T-cell (primary cell): ENCODE measurements at places on chromosomes 5 and 9.
A peak's percentile ranks its signal among the peaks of the same experiment; 100 is the strongest.

GRCh38 chr9:32603914-32604852, 31.2 kb upstream of the NDUFB6 start:
- DNase-seq: no peak

- no peak for DNase-seq
Measured at GRCh38 chr5:143261748-143262392, 141.6 kb downstream of the NR3C1 start.

- DNase-seq: no peak
Measured at GRCh38 chr5:91535499-91535898, 152.4 kb upstream of the ARRDC3 start.

GRCh38 chr9:93246111-93246510, 62.2 kb downstream of the WNK2 start:
- no peak for DNase-seq

DNA sequence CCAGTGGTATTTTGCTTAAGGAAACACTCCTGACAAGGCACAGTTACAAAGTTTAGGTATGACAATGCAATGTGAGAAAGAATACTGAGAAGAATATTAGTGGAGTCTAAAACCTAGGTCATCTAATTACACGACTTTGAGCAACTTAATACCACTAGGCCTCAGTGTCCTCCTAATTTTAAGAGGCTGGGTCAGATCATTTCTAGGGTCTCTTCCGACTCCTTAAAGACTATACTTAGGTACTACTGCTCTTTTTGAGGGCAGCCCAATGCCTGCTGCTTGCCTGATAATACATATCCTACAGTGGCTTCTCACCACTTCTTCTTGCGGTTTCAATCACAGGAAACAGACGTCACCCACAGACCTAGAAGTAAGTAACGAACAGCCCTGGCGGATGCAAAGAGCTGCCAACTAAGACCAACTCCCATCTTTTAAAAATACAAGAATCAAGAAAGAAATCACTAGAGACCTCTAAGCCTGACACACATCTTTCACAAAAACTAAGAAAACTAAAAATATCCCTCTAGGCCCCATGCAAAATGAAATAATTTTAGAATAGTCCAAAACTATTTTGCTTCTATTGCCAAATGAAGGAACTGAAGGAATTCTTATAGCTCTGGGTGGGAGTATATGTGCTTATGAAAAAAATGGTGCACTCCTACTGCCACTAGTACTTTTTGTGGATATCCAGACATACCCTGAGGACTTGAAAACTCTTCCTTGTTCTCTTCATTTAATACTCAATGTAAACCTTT, 13.1 kb downstream of the DIAPH1 start:
- peak; percentile 56 for DNase-seq

GRCh38 chr9:14985419-14985818, 75.2 kb upstream of the FREM1 start:
- DNase-seq: no peak

DNA sequence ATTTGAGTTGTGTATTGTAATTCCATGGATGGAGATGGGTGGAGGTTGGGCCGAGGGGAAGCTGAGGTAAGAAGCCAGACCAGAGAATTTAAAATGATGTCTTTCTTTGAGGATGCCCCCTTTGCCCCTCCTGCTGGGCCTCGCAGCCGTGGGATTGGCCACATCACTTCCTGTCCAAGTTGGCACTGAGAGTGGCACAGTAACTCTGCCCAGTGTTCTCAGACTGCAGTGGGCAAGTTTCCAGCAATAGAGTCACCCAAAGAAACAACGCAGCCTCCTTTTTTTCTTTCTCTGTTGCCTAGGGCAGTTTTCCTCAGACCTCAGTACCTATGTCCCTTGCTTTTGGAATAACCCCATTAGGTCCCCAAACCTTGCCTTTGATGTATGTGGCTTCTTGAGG, 306.6 kb upstream of the DMRT1 start:
- no peak for DNase-seq

GRCh38 chr9:122057211-122057610, 35.9 kb downstream of the TTLL11 start:
- no peak for DNase-seq

DNA sequence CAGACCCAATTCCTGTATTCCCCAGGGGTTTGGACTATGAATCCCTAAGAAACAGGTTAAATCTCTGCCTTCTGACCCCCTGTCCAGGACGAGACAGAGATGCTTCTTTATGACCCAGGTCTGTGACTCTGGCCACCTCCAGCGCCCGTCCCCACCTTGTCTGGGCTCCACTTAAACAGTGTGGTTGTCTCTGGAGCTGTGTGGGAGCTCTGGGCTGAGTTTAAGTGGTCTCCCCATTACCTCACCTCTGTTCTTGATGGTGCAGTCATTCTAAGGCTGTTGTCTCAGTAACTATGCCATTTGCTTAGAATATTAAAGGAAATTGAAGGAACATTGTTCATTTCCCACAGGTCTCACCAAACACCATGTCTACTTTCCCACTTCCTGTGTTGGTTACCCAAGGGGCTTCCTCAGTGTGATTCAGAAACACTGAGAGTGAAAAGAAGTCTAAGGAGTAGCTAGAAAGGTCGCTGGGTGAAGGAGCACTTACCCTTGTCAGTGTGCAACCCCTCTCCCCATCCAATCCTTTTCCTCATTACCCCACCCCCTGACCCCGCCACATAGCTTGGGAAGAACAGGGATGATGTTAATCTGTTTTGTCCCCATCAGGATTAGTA, 127.8 kb upstream of the CKMT2 start:
- DNase-seq: no peak

DNA sequence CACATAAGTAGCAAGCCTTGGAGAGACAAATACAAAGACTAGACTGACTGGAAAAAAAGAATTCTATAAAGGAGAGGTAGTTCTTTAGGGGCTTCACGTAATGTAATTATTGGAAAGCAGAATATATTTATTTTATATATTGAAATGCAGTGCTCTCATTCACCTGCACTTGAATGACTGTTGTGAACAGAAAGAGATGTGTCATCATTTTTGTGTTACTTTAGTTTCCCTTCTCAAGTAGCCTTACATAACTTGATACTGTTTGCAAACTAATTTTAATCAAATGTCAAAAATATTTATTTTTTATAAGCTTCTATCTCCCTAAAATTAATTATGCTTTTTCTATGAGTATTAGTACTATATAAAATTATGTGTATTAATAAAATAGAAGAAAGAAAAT, 691.1 kb upstream of the FTMT start:
- no peak for DNase-seq

DNA sequence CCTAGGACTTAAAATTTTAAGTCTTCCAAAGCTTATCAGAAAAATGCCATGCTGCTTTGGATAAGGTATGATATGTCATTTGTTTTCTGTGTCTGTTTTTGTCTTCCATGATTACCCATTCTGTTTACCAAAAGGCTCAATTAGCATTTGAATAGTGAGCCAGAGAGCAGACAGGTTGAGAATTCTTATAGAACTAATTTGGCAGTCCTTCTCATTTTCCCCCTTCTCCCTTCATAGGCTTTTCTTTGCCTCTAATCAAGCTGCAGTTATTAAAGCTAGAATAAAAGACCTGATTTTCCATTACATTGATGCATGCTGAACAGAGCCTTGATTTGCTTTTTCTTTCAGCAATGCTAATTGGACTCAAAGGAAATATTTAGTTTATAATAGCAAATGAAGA, 993.0 kb downstream of the MAT2B start:
- no peak for DNase-seq

- DNase-seq: no peak
Measured at GRCh38 chr9:132997591-132997990, 19.1 kb downstream of the GFI1B start.

- no peak for DNase-seq
Measured at GRCh38 chr5:165783024-165783423, 2277.6 kb downstream of the MAT2B start.

DNA sequence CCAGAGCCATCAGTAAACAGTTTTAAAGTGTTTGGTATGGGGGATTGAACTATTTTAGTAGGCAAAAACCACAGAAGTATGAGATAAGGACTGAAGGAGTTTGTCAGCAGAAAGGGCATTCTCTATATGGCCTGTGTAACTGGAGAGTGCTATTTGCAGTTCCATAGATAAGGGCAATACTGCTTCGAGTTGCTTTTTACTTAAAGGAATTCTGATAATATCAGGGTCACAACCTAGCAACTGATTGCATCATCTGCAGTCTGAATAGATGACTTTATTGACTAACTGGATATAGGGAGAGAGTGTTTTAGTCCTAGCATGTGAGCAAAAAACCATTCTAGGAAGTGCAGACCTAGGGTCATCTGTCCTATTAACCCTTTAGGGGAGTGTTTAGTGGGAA, 645.2 kb upstream of the PTPRD start:
- no peak for DNase-seq

DNA sequence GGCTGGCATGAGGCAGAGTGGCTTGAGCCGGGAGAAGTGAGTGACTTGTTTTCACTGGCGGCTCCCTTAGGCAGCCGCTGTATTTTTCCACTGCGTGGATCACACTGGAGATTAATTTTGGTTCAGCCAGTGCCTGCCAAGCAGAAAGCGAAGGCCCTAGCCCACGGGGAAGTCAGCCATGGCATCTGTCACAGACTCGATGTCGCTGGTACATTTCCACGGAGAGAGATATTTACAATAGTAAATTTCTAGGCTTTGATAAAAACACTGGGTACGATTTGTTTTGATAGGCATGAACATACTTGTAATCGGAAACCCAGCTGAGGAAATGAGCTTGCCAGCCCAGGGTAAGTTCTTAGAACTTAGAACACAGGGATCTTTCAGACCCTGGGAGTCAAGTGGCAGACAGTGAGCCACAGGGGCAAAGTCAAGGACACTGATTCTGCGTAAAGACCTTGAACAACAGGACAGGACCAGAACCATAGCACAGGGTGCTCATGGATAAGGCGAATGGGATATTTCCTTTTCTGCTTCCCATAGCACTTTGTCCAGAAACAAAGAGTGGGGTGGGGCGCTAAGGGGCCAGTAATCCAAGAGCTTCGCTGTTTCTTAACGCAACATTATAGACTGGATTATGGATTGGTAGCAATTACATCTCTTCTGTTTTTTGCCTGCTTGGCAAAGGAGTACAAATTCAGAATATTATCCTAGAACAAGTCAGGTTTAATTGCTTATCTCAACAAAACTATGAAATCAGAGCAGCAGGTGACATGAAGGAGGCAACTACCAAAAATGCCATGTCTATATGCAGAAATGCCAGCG, 4.5 kb downstream of the DUSP1 start:
- no peak for DNase-seq

GRCh38 chr9:34451135-34451534, 7.2 kb downstream of the FAM219A start:
- DNase-seq: no peak
